NCI-H460 (cell line): ENCODE measurements at places on chromosomes 4 and X. TPM values are rescaled to one million over a fixed set of nuclear protein-coding genes. Genes with fewer than 3 reads are reported as not detected.

MAGEA9B gene
- total RNA-seq: 0.12 TPM in 1 of 2 replicates, not detected in the other

CT45A5 gene
- not detected in 2 replicates for total RNA-seq

CT45A2 gene
- not detected in 2 replicates for total RNA-seq

USP17L27 gene
- not detected in 2 replicates for total RNA-seq

UNC5C gene
- total RNA-seq: 0.02 TPM in 1 of 2 replicates, not detected in the other

TBC1D25 gene
- total RNA-seq: 6.9 and 7.2 TPM in 2 replicates

USP51 gene
- 0.49 and 0.67 TPM in 2 replicates for total RNA-seq

ZNF732 gene
- not detected in 2 replicates for total RNA-seq

AWAT2 gene
- not detected in 2 replicates for total RNA-seq

TRIM60 gene
- total RNA-seq: not detected in 2 replicates

BST1 gene
- 10.2 and 11.1 TPM in 2 replicates for total RNA-seq

F11 gene
- total RNA-seq: not detected in 2 replicates

PRDM8 gene
- total RNA-seq: 10.2 and 10.4 TPM in 2 replicates

SLAIN2 gene
- total RNA-seq: 33.2 and 35.8 TPM in 2 replicates

TXK gene
- total RNA-seq: 2.5 TPM in 2 replicates

CACNA1F gene
- 0.05 TPM in 1 of 2 replicates, not detected in the other for total RNA-seq

SMR3B gene
- total RNA-seq: not detected in 2 replicates

SMAD1 gene
- 17.4 and 23.1 TPM in 2 replicates for total RNA-seq

NHS gene
- 4.6 and 5.0 TPM in 2 replicates for total RNA-seq

SERTM2 gene
- not detected in 2 replicates for total RNA-seq

SYTL5 gene
- 0.05 and 0.17 TPM in 2 replicates for total RNA-seq

RHOH gene
- 3.9 and 7.3 TPM in 2 replicates for total RNA-seq

UCP1 gene
- total RNA-seq: not detected in 2 replicates

ELOVL6 gene
- total RNA-seq: 10.2 and 11.9 TPM in 2 replicates

RNF175 gene
- total RNA-seq: not detected in 2 replicates

PHEX gene
- 0.64 and 0.84 TPM in 2 replicates for total RNA-seq
